ENCODE measurements at places on chromosomes 16 and 17.
A peak's percentile ranks its signal among the peaks of the same experiment; 100 is the strongest.

- DNase-seq = no peak
Observed at GRCh38 chr17:489758-490329, 137.2 kb upstream of the RPH3AL start.

DNA sequence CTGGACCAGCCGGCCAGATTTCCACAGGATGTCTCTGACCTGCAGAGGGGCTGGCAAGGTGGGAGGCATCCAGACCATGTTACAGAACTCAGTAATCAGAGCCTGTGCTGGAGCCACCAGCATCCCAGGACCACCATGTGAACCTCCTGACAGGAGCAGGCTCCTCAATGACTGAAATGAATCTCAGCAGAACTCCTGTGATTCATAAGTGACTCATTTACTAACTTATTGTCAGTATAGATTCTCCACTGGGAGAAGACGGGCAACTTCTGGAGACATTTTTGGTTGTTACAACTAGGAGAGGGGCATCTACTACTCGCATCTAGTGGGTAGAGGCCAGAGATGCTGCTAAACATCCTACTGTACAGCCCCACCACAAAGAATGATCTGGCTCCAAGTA lies 3.1 kb upstream of the WWOX start:
- DNase-seq = no peak

DNA sequence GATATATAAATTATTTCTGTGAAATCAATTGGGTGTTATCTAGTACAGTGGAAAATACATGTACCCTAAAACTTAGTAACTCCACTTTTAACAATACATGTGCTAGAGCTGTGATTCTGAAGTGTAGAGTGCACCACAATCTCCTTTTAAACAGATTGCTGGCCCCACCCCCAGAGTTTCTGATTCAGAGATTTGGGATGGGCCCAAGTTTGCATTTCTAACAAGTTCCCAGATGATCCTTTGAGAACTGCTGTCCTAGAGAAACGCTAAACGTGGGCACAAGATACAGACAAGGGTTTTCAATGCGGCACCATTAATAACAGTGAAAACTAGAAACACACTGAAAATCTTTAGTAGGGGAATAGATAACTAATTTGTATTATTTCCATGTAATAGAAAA lies 49.2 kb downstream of the NXPH3 start:
- peak; percentile 50 for DNase-seq

- DNase-seq = no peak
Observed at GRCh38 chr17:27466743-27467375, 10.6 kb downstream of the KSR1 start.

DNA sequence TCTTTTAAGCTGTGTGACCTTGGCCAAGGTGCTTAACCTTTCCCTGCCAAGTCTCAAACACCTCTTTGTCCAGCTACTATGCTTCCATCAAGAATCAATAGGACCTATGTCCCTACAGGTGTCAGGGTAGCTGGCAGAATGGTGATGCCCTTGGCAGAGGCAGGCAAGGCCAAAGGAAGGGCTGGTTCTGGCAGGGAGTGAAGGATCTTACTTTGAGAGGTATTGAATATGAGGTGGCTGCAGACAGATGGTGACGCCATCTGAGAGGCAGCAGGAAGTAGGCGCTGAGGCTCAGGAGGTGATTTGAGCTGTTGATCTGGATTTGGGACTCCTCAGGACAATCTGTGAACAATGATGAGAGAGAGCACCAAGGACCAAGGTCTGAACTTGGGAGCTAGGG lies 12.5 kb downstream of the ABCC3 start:
- no peak for DNase-seq

DNA sequence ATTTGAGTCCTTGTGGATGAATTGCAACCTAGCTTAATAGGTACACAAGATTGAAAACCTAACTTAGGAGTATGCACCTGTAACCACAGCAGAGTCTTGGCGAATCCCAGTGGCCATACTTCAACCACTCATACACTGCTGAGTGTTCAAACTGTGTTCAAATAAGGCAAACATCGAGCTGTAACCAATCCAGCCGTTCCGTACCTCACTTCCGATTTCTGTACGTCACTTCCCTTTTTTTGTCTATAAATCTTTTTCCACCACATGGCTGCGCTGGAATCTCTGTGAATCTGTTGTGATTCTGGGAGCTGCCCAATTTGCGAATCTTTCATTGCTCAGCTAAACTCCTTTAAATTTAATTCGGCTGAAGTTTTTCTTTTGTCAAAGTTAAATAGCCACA lies 190.6 kb downstream of the MAF start:
- no peak for DNase-seq

- no peak for DNase-seq
Observed at GRCh38 chr17:56908001-56908542, 5.8 kb downstream of the TRIM25 start.

DNA sequence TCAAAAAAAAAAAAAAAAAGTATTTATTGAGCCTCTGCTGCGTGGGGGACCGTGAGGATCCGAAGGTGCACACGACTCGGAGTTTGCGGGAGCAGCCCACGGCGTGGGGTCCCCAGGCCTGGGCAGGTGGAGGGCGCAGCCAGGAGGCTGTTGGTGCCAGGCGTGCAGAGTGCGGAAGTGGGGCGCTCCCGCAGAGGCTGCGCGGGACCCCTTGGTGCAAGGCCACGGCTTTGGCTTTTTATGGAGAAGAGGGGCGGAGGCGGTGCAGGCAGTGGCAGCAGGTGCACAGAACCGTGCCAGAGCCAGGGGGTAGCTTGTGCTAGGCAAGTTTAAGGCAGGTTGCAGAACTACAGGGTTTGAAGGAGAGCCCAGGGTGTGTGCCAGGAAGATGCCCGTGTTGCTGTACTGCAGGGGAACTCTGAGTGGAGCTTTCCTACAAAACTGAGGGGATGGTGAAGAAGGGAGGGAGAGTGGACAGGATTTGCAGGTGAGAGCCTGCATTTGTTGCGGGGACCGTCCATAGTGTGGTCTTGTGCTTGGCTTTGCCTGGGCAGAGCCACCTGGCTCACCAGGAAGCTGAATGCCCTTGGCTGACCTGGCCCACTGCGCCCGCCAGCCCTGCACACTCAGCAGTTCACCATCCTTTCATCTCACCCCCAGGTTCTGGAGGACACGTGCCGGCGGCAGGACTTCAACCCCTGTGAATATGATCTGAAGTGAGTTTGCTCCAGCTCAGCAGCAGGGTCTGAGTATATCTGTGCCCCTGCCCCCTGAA lies 1.3 kb downstream of the ASPSCR1 start:
- no peak for DNase-seq

- no peak for DNase-seq
Observed at GRCh38 chr17:74211141-74211911, 2.0 kb upstream of the TTYH2 start.

DNA sequence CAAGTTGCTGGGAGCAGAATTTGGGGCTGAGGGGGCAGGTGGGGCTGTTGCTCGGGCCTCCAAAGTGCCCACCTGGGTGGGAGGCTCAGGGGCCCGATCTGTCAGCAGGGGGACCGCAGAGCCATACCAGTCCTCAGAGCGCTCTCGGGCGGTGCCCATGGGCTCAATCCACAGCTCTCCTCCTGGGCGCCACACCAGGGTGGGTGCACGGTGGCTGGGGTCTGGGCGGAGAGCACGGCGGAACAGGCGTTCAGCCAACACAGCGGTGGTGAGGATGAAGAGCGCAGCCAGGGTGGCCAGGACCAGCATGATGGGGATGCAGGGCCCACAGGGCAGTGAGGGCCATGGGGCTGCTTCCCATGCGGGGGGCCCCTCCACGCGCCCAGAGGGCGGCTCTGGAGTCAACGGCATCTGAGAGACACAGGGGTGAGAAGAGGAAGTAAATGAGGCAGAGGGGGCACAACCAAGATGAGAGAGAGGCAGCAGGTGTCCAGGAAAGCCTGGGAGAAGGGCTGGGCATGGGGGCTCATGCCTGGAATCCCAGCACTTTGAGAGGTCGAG lies 1.2 kb downstream of the C16orf54 start:
- DNase-seq = peak; percentile 84

DNA sequence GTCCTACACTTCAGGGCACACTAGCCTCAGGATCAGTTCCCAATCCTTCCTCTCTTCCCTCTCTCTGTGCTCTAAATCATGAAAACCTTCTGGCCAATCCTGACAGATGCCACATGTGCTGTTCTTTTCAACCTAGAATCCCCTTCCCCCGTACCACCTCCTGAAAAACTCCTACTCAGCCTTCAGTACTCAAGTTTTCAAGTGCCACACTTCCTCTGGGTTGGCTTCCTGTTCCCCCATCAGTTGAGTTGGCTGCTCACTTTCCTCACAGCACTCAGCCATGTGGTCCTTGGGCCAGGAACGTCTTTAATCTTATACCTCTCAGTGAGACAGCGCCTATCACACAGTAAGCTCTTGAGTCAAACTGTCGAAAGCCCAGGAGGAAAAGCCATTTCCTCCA lies 3.3 kb downstream of the ASPHD1 start:
- DNase-seq = no peak

GRCh38 chr16:81810361-81810760 lies 31.3 kb downstream of the PLCG2 start:
- no peak for DNase-seq

DNA sequence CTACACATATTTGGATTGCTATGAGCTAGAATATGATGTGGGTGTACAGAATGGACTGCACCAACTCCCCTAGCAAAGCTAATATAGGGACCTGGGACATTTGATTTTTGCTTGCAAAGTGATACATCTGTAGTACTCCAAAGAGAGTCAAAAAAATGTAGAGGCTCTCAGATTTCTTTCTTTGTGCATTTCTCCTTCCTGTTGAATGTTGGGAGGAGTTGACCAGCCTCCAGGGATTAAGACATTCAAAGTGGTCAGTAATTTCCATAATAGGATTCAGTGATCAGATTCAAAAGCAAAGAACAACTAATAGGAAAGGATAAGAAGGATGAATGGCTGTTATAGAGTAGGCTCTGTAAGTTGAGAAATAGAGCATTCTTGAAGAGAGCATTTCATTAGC lies 934.9 kb downstream of the KCNJ2 start:
- no peak for DNase-seq

DNA sequence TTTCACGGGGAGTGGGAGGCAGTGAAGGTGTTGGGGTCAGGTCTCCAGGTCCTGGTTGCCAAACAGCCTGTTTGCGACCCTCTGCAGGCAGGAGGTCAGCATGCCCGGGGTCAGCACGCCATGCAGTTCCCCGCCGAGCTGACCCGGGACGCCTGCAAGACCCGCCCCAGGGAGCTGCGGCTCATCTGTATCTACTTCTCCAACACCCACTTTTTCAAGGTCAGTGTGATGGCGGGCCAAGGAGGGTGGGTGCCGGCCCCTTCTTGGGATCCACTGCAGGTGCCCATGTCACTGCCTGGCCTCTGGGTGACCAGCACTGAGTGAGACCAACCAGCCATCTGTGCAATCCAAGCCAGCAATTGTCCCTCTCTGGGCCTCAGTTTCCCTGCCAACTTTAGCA lies 21.3 kb downstream of the ADGRG5 start:
- no peak for DNase-seq

GRCh38 chr16:21175397-21175796 lies 16.9 kb downstream of the LDAF1 start:
- no peak for DNase-seq

DNA sequence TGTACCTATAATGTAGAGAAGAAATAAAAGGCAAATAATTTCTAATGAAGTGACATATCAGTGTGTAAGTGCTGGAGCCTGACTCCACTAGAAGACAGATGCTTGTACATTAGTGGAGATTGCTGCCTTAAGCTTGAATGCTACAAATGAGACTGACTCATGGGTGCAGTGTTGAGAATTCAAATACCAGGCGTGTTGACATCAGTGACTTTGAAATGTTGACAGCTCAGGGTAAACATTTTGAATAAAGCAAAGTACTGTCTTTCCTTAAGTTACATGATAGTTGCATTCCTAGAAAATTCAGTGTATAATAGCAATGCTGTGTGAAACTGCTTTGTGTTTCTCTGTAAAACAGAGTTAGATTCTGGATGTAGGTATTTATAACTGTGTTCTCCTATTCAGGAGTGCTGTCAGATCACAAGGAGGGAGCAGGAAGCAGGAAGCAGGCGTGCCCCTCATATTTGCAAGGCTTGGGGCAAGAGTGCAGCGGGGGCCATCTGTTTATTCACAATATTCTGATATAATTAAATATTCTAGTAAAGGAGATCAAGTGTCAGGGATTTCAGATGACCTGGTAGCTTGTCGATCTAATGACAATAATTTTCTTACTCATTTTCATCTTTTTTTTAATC lies 119.0 kb downstream of the SPECC1 start:
- DNase-seq = no peak

- no peak for DNase-seq
Observed at GRCh38 chr17:66307257-66307656, 4.8 kb downstream of the PRKCA start.

DNA sequence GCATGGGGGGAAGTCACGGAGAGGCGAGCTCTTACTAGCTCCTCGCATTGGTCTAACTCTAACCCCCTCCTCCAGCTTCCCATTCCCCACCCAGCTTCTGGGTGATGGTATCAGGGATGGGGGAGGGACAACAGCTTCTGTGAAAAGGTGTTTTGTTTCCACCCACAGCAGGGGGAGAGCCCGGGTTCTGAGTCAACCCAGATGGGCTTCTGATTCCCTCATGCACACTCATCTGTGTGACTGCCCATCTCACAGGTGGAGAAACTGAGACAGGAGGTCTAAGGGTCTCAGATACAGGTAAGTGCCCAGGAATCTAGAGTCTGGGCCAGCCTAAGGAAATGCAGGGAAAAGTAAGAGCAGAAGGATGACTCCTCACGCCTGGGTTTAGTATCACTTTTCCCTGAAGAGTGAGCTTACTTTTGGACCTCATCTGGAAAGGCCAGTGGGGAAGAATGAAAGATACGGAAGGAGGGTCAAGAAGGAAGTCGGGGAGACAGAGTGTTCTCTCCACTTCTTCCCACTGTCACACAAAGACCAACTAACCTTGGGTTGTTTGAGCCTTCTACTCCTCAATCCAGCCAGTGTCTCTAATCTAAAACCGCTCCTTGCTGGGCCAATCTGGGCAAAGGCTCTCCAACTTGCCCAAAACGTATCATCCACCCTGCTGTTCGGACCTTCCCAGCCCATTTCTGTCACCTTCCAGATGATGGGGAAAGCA lies 3.1 kb upstream of the TLCD2 start:
- DNase-seq = no peak

DNA sequence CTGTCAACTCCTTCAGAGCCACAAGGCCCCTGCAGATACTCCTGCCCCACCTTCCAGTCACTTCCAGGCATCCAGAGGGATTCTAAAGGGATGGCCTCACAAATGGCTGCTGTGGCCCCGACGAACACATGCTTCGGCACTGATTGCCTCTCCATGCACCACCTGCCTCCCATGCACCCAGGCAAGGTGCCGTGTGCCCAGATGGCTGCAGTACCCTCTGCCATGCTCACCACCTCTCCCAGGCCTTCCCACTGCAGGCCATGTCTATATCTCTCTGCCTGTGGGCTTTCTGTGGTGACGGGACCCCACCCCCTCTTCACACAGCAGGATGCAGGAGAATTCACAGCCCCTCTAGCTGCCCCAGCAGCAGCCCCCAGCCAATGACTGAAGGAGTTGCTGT lies 27.9 kb upstream of the LYRM9 start:
- DNase-seq = no peak

DNA sequence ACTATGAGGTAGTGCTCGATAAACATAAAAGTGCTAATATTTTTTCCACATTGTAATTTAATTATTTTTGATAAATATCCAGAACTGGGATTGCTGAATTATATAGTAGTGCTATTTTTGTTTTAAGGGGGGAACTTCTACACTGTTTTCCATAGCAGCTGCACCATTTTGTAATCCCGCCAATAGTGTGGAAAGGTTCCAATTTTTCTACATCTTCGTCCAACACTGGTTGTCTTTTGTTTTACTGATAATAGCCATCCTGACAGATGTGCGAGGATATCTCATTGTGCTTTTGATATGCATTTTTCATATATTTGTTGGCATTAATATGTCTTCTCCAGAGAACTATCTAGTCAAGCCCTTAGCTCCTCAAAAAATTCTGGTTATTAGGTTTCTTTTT lies 259.6 kb upstream of the KCNJ16 start:
- no peak for DNase-seq

- no peak for DNase-seq
Observed at GRCh38 chr17:2949469-2950044, 113.8 kb downstream of the OR1D5 start.

All from posterior cingulate gyrus (tissue), 11 donors.